ENCODE measurements at places on chromosomes 11 and 22.

GRCh38 chr11:117144477-117145392 is 648 bp downstream of the PAFAH1B2 start:
- peak overlapping the region; percentile 91 for H3K27ac ChIP-seq
- peaks cover 19% of the 10 kb centered on the region for H3K36me3 ChIP-seq
- H3K4me3 ChIP-seq, result peak overlapping the region; percentile 95
- peaks cover 21% of the 10 kb centered on the region for H3K4me1 ChIP-seq
- DNase-seq, result peak; percentile 11

DNA sequence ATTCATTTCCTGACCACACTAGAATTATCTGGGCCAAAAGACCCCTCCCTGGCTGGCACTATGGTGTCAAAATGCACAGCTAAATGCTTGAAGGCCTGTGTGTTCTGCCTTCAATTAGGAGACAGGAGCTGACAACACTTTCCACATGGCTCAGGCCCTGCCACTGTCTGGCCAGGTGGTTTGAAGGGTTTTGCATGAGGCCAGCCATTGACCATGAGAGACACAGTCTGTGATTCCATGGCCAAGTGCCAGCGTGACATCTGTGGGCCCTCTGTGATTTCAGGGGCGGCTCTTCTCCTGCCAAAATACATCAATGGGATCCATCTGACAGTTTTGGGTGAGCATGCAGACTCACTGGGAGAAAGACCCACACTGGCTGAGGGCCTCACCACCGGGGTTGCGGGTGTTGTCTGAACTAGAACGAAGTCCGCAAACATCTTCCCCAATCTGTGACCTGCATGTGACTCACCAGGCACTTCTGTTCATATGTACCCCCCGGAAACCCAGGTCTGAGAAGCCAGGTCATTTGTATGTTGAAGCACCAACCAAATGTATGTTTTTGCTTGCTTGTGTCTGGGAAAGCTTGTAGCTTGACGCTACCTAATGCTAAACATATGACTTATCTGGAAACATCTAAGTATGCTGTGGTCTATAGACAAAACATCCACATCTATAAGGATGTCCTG is 20.7 kb upstream of the NAV2 start:
- no peak for DNase-seq
- H3K27ac ChIP-seq, result no peak overlapping the region
- no peaks in the 10 kb centered on the region for H3K27me3 ChIP-seq
- no peaks in the 10 kb centered on the region for H3K36me3 ChIP-seq
- no peak overlapping the region for H3K4me3 ChIP-seq

DNA sequence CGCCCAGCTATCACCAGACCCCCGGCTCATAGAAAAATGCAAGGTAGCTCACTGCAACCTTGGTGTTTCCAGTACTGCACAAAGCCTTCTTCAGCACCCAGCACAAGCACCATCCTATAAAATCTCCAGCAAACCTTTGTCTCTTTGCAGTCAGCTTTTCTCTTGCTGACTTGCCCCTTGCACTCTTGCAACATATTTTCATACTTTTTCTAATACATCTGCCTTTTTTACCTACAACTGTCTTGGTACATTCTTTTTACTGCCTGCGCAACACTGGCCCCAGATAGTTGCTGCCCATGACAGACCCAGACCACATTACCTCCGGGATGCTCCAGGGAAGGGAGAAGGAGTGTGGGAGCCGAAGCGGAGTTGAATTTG is 142.4 kb downstream of the MPPED1 start:
- no peaks in the 10 kb centered on the region for H3K4me1 ChIP-seq
- no peak for DNase-seq
- no peaks in the 10 kb centered on the region for H3K27me3 ChIP-seq
- H3K4me3 ChIP-seq, result no peak overlapping the region

DNA sequence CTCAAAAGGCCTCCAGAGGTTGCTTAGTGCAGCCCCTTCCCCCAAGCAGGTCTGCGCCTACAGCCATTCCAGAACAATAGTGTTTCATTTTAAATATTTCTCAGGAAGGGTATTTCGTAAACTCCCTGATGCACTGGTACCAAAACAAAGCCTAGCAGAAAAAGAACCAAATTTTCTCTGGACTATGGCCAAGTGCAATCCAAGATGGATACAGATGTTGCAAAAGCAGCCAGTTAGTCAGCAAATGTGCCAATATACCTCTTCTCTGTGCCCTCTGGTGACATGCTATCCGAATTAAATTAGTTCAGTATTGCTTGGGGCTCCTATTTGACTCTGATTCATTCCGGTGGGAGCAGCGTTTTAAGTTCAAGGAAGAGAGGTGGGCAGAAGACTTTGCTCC is 247.8 kb downstream of the NTM start:
- no peak overlapping the region for H3K4me3 ChIP-seq
- no peaks in the 10 kb centered on the region for H3K36me3 ChIP-seq
- no peak for DNase-seq
- no peak overlapping the region for H3K27ac ChIP-seq
- H3K27me3 ChIP-seq, result no peaks in the 10 kb centered on the region
- H3K4me1 ChIP-seq, result peaks cover 51% of the 10 kb centered on the region

Data from spinal cord (tissue), 10 donors.